Neural progenitor cell (in vitro differentiated cells): ENCODE measurements at places on chromosomes 5 and 9. TPM values are rescaled to one million over a fixed set of nuclear protein-coding genes. Genes with fewer than 3 reads are reported as not detected.

GRCh38 chr5:98721231-98721928 is 52.1 kb upstream of the RGMB start:
- H3K4me1 ChIP-seq: peaks cover 6% of the 10 kb centered on the region
- no peak for DNase-seq
- H3K27me3 ChIP-seq: no peaks in the 10 kb centered on the region
- no peaks in the 10 kb centered on the region for H3K36me3 ChIP-seq
- no peak overlapping the region for H3K27ac ChIP-seq

GRCh38 chr5:77645158-77645994 is 6.9 kb upstream of the OTP start:
- H3K27me3 ChIP-seq: peaks cover 100% of the 10 kb centered on the region
- peak overlapping the region; percentile 44 for H3K4me3 ChIP-seq
- peaks cover 51% of the 10 kb centered on the region for H3K4me1 ChIP-seq
- H3K36me3 ChIP-seq: no peaks in the 10 kb centered on the region

DNA sequence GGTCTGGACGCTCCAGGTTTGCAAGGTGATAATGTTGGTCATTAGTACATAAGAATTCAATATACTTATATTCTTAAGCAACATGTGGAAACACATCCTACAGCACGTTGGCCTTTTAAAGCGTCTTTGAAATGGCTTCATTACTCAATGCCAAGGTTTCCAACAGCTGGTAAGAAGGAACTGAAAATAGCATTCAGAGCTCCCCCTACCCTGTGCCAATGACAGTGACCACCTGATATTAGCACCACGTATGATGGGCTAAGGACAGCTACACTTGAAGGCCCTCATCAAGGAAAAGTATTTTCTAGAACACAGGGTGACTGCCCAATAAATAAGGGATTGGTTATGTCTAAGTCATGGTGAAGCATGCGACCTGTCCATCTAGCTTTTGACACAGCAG is 9.9 kb downstream of the ZNF622 start:
- no peaks in the 10 kb centered on the region for H3K4me1 ChIP-seq
- peaks cover 14% of the 10 kb centered on the region for H3K36me3 ChIP-seq
- H3K27ac ChIP-seq: no peak overlapping the region
- DNase-seq: no peak
- no peak overlapping the region for H3K4me3 ChIP-seq

DNA sequence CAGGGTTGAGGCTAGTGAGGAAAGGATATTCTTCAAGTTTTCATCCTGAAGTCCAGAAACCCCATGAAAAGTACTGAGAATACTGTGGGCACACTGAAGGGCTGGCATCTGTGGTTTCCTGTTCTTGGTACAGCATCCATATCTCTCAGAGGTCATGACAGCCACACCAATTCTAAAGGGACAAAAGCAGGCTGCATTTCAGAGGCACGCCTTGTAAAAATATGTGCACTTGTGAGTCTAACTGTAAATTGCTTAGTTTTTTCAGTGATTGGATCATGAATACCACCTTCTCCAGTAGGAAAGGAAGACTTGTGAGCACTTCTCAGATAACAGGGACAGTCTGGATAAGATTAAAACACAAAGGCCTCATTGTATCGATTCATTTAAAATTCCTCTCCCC is 230.9 kb downstream of the NTRK2 start:
- no peaks in the 10 kb centered on the region for H3K27me3 ChIP-seq
- H3K36me3 ChIP-seq: no peaks in the 10 kb centered on the region
- H3K4me3 ChIP-seq: no peak overlapping the region
- DNase-seq: no peak
- no peak overlapping the region for H3K27ac ChIP-seq

- DNase-seq: peak; percentile 79
- peaks cover 5% of the 10 kb centered on the region for H3K4me1 ChIP-seq
- no peaks in the 10 kb centered on the region for H3K36me3 ChIP-seq
- no peak overlapping the region for H3K27ac ChIP-seq
- no peak overlapping the region for H3K4me3 ChIP-seq
These were observed 89.7 kb upstream of the CCNG1 start for GRCh38 chr5:163347671-163348070.

- no peaks in the 10 kb centered on the region for H3K36me3 ChIP-seq
- no peak overlapping the region for H3K4me3 ChIP-seq
- H3K4me1 ChIP-seq: peaks cover 7% of the 10 kb centered on the region
These were observed 28.6 kb upstream of the TRIM14 start for GRCh38 chr9:98147582-98147981.

DNA sequence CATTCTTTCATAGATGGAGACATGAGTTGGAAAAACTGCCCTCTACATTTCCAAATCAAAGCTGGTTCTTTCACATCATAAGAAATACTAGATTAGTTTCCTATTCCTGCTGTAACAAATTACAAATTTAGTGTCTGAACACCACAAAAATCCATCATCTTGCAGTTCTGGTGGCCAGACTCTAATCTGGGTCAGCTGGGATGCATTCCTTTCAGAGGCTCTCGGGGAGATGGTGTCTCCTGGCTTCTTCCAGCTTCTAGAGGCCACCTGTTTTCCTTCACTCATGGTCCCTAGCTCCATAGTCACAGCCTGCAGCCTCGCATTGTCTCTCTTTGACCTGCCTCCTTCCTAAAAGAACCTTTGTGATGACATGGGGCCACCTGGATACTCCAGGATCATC is 65.2 kb downstream of the RETREG1 start:
- H3K4me1 ChIP-seq: no peaks in the 10 kb centered on the region
- H3K27ac ChIP-seq: no peak overlapping the region
- no peaks in the 10 kb centered on the region for H3K27me3 ChIP-seq
- DNase-seq: no peak
- H3K36me3 ChIP-seq: no peaks in the 10 kb centered on the region
- no peak overlapping the region for H3K4me3 ChIP-seq

- H3K27me3 ChIP-seq: no peaks in the 10 kb centered on the region
- H3K36me3 ChIP-seq: no peaks in the 10 kb centered on the region
- no peaks in the 10 kb centered on the region for H3K4me1 ChIP-seq
- no peak overlapping the region for H3K27ac ChIP-seq
- H3K4me3 ChIP-seq: no peak overlapping the region
These were observed 28.3 kb upstream of the SPIN1 start for GRCh38 chr9:88359974-88360373.

- H3K4me1 ChIP-seq: no peaks in the 10 kb centered on the region
- H3K27me3 ChIP-seq: no peaks in the 10 kb centered on the region
- no peaks in the 10 kb centered on the region for H3K36me3 ChIP-seq
- no peak overlapping the region for H3K4me3 ChIP-seq
These were observed 102.9 kb downstream of the MARCHF3 start for GRCh38 chr5:126927429-126927828.

DNA sequence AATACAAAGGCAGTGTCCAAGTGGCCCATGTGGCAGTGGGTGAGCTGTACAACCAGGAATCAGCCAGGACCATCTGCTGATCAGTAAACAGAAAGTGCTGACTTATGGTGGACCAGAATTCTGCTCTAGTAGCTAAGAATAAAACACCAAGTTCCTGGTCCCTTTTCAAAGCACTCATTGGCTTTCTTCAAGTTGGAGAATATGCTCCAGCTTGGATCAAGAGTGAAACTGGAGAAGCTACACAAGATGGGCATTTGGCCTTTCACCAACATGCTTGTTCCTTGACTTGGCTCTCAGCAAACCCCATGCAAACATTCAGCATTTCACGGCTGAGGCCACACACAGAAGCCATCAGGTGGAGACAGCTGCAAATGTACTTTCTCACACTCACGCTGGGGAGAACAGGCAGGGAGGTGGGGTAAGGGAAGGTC is 32.1 kb downstream of the MARCHF3 start:
- H3K4me1 ChIP-seq: no peaks in the 10 kb centered on the region
- no peak overlapping the region for H3K4me3 ChIP-seq
- no peak overlapping the region for H3K27ac ChIP-seq

DNA sequence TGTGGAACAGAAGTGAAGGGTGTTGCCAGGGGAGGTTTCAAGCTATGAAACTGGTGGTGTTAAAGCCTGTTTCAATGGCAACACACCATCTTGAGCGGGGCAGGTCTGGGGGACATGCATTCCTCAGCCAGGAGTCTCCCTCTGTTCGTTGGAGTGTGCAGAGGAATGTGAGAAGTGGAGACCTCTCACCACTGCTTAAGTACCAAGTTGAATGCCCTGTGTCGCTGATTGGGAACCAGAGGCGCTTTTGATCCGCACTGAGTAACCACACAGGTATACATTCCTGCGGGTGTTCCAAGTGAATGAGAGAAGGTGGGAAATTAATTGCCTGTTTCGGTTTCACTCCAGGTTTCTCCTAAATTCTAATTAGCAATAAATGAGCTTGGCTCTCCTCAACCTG is 99.4 kb downstream of the LIX1 start:
- no peaks in the 10 kb centered on the region for H3K36me3 ChIP-seq
- peaks cover 41% of the 10 kb centered on the region for H3K4me1 ChIP-seq
- DNase-seq: peak; percentile 42
- H3K27me3 ChIP-seq: no peaks in the 10 kb centered on the region
- H3K4me3 ChIP-seq: no peak overlapping the region

DNA sequence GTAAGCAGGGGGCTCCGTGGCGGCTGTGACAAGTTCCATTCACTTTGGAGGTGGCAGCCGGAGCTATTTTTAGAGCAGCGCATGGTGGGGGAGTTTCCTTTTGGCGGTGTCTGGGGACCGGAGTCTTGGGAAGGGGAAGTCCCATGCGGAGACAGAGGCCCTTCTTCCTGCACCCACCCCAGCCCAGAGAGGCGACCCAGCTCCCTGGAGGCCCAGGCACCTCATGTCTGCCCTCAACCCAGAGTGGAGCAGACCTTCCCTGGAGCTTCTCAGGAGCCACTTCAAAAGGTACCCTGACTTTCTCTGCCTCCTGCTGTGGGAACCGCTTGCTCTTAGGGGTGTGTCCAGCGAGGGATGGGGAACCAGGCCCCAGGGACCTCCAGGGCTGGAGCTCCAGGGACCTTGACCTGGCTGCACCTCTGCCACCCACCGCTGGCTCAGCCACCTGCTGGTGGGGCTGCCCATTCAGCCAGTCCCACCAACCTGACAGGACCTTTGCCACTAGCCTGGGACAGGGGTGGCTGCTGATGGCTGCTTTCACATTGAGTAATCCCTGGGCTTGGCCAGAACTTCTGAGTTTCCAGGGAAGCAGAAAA is 34.1 kb downstream of the NEK6 start:
- no peak overlapping the region for H3K4me3 ChIP-seq
- DNase-seq: no peak
- H3K27ac ChIP-seq: no peak overlapping the region
- H3K4me1 ChIP-seq: peaks cover 6% of the 10 kb centered on the region

DNA sequence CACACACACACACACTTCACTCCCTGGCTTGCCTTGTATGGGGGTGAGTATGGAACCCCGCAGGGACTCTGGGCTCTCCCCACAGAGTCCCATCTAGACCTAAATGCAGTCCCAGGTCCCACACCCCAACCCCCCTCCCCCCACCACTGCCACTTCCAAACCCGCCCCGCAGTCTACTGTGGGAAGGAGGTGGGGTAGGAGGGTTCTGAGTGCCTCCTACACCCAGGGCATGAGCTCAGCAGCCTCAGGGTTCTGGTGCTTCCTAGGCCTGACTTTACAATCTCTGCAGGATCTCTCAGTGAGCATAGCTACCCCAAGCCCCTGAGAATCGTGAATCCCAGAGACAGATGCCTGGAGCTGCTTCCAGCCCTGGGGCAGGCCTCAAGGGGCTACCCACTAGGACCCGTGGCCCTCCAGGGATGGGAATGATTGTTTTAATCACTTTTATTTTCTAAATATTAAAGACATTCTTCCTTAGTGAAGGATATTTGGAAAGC is 1.5 kb upstream of the NACC2 start:
- H3K27ac ChIP-seq: no peak overlapping the region
- no peak overlapping the region for H3K4me3 ChIP-seq
- H3K27me3 ChIP-seq: peaks cover 45% of the 10 kb centered on the region
- H3K36me3 ChIP-seq: no peaks in the 10 kb centered on the region

GRCh38 chr9:77954013-77954665 is 77.5 kb downstream of the GNAQ start:
- no peaks in the 10 kb centered on the region for H3K36me3 ChIP-seq
- H3K27ac ChIP-seq: no peak overlapping the region
- H3K27me3 ChIP-seq: no peaks in the 10 kb centered on the region
- peaks cover 20% of the 10 kb centered on the region for H3K4me1 ChIP-seq
- DNase-seq: no peak

GRCh38 chr9:127092041-127092608 is 30.3 kb downstream of the ANGPTL2 start:
- no peak overlapping the region for H3K27ac ChIP-seq
- H3K36me3 ChIP-seq: no peaks in the 10 kb centered on the region
- no peak overlapping the region for H3K4me3 ChIP-seq
- no peaks in the 10 kb centered on the region for H3K27me3 ChIP-seq

DNA sequence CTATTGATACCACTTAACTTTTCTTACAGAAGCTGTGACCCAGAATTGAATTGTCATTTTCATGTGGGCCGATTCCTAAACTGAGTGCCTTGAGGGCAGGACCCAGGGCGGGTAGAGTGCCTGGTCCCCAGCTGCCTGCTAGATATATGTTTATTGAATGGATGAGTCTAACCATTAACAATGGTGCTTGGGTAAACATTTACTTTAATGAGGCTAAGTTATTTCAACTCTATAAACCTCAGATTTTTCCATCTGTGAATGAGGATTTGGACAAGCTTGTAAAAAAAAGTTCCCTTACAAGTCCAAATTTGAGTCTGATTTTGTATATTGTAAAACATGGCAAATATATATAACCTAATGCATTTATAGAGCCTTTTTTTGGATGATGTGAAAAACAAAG is 181.8 kb upstream of the ELL2 start:
- peaks cover 7% of the 10 kb centered on the region for H3K4me1 ChIP-seq
- H3K4me3 ChIP-seq: no peak overlapping the region
- H3K27me3 ChIP-seq: no peaks in the 10 kb centered on the region
- no peak overlapping the region for H3K27ac ChIP-seq

- H3K4me1 ChIP-seq: peaks cover 41% of the 10 kb centered on the region
- peak overlapping the region; percentile 83 for H3K4me3 ChIP-seq
These were observed 427 bp downstream of the SERINC5 start for GRCh38 chr5:80255431-80255810.

GRCh38 chr5:59768152-59769040 is 125.1 kb downstream of the PDE4D start:
- no peak overlapping the region for H3K27ac ChIP-seq
- H3K4me3 ChIP-seq: peak overlapping the region; percentile 43
- H3K36me3 ChIP-seq: no peaks in the 10 kb centered on the region
- H3K4me1 ChIP-seq: peaks cover 7% of the 10 kb centered on the region
- peak; percentile 93 for DNase-seq
- H3K27me3 ChIP-seq: peaks cover 40% of the 10 kb centered on the region

- H3K27me3 ChIP-seq: peaks cover 53% of the 10 kb centered on the region
- peak; percentile 88 for DNase-seq
- no peaks in the 10 kb centered on the region for H3K36me3 ChIP-seq
- H3K4me1 ChIP-seq: peaks cover 36% of the 10 kb centered on the region
These were observed at the start of gene GSN for GRCh38 chr9:121267689-121268597. Gene GSN, plus strand, starts transcription at chr9:121268162. Its CDS starts 33,810 bp downstream, at chr9:121301972.

- H3K27me3 ChIP-seq: no peaks in the 10 kb centered on the region
- H3K27ac ChIP-seq: no peak overlapping the region
- no peak for DNase-seq
- no peaks in the 10 kb centered on the region for H3K36me3 ChIP-seq
- no peaks in the 10 kb centered on the region for H3K4me1 ChIP-seq
- no peak overlapping the region for H3K4me3 ChIP-seq
These were observed 73.2 kb upstream of the SMARCA2 start for GRCh38 chr9:1941989-1942388.

GRCh38 chr5:35103637-35104299 is 56.0 kb upstream of the AGXT2 start:
- H3K27me3 ChIP-seq: no peaks in the 10 kb centered on the region
- no peak overlapping the region for H3K4me3 ChIP-seq
- no peak for DNase-seq
- no peaks in the 10 kb centered on the region for H3K36me3 ChIP-seq
- H3K4me1 ChIP-seq: no peaks in the 10 kb centered on the region
- no peak overlapping the region for H3K27ac ChIP-seq

ARL14EPL gene
- total RNA-seq: not detected in 2 replicates

FOXD4L6 gene
- total RNA-seq: not detected in 2 replicates

SLC36A1 gene
- total RNA-seq: 7.8 and 8.4 TPM in 2 replicates

ELOVL7 gene
- total RNA-seq: 2.1 and 5.5 TPM in 2 replicates

FAM170A gene
- total RNA-seq: not detected in 2 replicates

ANKRD34B gene
- 0.77 and 2.5 TPM in 2 replicates for total RNA-seq

NHP2 gene
- total RNA-seq: 357 and 380 TPM in 2 replicates

PCDHGB4 gene
- 10.4 and 14.9 TPM in 2 replicates for total RNA-seq

TNFSF8 gene
- not detected in 2 replicates for total RNA-seq
